WTC11 (cell line): ENCODE measurements at places on chromosomes 11 and 22.

- no peak for DNase-seq
Observed at GRCh38 chr11:118227865-118228785, 3.3 kb upstream of the JAML start.

DNA sequence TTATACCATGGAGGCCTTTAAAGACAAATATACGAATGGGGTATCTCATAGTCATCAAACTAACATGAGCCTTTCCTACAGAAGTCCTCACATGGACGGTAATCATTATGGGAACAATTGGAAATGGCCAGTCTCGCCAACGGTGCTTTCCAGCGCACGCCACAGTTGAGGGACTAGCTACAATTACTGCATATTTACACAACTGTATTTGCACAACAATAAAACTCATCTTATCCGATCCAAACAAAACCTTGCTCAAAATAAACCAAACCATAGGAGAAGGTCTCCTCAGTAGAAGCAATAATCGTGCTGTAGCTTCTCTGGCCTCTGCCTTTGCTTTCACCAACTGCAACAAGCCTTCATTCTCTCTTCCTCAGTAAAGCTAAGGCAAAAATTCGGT lies 5.9 kb downstream of the CADM1 start:
- DNase-seq = no peak

DNA sequence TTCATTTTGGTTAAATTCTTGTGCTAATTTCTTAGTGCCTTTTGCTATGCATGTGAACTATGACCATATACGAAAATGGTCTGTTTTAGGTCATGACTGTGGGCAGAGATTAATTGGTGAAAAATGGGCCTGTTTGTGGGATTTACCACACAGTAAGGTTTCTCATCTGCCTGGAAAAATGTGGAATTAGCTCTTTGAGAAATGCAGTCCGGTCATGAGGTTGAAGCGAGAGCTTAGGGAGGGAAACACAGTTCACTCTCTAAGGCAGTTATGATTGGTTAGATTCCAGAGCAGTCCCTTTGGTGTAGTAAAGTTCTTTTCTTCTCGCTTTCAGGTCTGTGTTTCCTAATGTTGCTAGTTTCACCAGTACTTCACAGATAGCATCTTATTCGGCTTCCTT lies 1.2 kb upstream of the PDE3B start:
- DNase-seq = no peak

DNA sequence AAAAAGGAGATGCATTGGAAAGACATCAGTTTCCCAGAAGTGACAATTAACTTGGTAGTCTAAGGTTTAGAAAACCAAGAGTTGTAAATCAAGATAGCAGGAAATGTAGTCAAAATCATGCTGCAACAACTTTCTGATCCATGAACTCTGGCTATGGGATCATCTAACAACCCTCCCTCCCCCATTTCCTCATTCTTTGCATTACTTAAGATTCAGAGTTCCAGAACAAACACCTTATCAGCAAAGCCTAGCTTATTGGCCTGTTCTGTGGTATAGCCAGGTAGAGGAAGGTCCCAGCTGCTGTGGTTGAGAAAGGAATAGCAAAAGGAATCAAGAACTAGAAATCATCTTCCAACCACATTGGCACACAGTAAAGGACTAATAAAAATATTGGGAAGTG lies 651.1 kb downstream of the METTL15 start:
- DNase-seq = no peak
